ENCODE measurements at places on chromosomes 11 and 22. TPM values are rescaled to one million over a fixed set of nuclear protein-coding genes. Genes with fewer than 3 reads are reported as not detected.

Gene SLC37A2
- 1.3 TPM for total RNA-seq

Gene VPREB1
- not detected for total RNA-seq

Gene OR8D1
- total RNA-seq: not detected

Gene SLCO2B1
- total RNA-seq: not detected

Gene SNX32
- total RNA-seq: 1.0 TPM

Measured in endothelial cell of umbilical vein (primary cell).